ENCODE measurements at places on chromosomes 16 and 17.

- DNase-seq = no peak
These were observed 1.3 kb upstream of the BTBD17 start for GRCh38 chr17:74362810-74363498.

- no peak for DNase-seq
These were observed 20.8 kb upstream of the PIK3R5 start for GRCh38 chr17:8986295-8986694.

GRCh38 chr17:68257934-68258333 lies 10.1 kb downstream of the AMZ2 start:
- no peak for DNase-seq

- no peak for DNase-seq
These were observed 12.9 kb downstream of the MYL4 start for GRCh38 chr17:47222047-47222446.

- DNase-seq = no peak
These were observed at the start of gene HCRT for GRCh38 chr17:42184713-42185620. HCRT (minus strand) TSS chr17:42185452; CDS start chr17:42185365, 87 bp downstream.

GRCh38 chr16:84105301-84105815 lies 11.4 kb downstream of the MBTPS1 start:
- no peak for DNase-seq

- no peak for DNase-seq
These were observed 11.8 kb downstream of the SYT17 start for GRCh38 chr16:19179546-19180490.

GRCh38 chr17:17849845-17850373 lies 13.1 kb upstream of the SREBF1 start:
- DNase-seq = no peak

GRCh38 chr16:57627184-57627871 lies 1.1 kb upstream of the ADGRG1 start:
- no peak for DNase-seq

DNA sequence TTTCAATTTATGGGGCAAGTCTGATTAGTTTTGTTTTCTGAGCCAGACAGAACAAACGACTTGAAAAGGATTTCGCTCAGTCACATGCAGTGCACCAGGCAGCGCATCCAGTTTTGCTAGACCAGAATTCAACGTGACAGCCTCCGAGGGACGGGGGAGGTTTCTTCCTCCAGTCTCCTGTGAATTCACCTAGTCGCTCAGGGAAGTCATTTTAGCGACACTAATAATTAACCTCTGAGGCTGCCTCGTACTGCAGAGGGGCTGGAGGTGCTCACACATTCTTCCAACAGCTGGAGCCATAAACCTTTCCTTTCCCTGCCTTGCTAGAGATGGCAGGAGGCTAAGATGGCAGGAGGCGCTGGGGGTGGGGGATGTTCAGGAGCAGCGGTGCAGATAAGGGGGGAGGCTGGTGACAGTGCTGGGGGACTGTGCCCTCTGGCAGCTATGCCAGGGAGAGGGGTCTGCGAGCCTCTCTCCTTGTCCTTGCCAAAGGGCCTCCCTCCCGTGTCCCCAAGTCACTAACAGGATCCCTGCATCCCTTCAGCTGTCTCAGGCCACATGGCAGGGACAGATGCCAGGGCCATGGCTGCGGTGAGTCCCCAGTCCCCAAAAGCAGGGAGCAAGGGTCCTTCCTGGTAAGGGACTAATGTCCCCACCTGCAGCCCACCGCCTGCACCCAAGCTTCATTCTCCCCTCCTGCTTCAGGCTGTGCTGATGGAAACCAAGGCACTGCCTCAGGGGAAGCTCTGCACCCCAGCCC lies 24.0 kb downstream of the MXRA7 start:
- DNase-seq = no peak

GRCh38 chr17:44598329-44598728 lies 41.0 kb downstream of the FZD2 start:
- DNase-seq = no peak

- DNase-seq = no peak
These were observed 126.5 kb downstream of the ENGASE start for GRCh38 chr17:79201119-79201518.

GRCh38 chr17:58447039-58447975 lies 30.0 kb upstream of the RNF43 start:
- no peak for DNase-seq

DNA sequence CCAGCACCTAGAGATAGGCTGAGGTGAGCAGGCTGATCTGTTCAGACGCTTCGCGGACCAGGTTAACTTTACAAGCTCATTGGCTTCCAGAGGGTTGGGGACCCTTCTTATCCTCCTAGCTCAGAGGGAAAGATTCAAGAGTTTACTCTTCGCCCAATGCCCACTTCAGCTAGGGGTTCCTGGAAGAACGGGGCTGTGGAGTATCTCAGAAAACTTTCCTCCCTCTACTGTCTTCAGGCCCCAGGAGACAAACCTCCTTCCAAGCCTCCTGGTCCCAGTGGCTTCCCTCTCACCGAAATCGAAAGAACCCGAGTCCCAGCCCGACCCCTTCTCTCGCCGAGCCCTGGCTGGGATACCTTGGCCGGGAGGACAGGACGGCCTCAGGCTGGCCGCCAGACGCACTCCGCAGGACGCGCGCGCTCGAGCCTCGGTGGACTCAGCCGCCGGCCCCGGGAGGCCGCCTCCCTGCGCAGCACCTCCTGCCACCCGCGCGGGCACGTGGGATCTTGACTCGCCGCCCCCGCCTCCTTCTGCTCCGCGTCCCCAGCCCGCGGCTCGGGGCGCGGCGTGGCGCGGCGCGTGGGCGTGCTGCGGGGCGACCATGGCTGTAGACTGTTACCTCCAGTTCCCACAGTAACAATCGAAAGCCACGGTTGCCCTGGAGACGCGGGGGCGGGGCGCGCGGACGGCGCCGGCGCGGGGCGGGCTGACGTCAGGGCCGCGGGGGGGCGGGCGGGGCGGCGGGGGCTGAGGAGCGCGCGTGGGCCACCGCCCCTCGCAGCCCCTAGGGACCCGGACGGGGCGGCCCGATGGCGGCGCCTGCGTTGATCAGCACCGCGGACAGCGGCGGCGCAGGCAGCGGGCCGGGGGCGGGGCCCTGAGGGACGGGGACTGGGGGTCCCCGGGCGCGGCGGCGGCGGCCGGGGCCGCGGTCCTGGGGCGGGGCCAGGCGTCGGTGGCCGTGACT lies 5.3 kb upstream of the HIC1 start:
- peak; percentile 38 for DNase-seq

GRCh38 chr16:17306745-17307144 lies 164.0 kb downstream of the XYLT1 start:
- DNase-seq = no peak

- no peak for DNase-seq
These were observed 1.9 kb downstream of the DHX58 start for GRCh38 chr17:42110301-42111264.

DNA sequence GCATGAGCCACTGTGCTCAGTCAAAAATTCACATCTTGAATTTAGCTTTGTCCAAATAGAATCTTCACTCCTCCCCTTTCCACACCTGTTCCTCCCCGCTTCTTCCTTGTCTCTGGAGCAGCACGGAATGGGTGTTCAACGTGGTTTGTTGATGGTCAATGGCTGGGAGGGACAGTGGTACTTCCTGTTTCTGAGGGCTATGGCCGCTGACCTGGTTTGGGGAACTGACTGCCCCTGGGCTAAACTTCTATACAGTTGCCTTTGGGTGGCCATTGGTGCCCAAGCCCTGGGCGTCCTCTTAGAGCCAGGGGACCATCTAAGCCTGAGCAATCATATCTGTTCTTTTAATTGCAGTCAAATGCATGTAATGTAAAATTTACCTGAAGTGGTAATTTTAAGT lies 19.1 kb upstream of the WFIKKN2 start:
- DNase-seq = no peak

DNA sequence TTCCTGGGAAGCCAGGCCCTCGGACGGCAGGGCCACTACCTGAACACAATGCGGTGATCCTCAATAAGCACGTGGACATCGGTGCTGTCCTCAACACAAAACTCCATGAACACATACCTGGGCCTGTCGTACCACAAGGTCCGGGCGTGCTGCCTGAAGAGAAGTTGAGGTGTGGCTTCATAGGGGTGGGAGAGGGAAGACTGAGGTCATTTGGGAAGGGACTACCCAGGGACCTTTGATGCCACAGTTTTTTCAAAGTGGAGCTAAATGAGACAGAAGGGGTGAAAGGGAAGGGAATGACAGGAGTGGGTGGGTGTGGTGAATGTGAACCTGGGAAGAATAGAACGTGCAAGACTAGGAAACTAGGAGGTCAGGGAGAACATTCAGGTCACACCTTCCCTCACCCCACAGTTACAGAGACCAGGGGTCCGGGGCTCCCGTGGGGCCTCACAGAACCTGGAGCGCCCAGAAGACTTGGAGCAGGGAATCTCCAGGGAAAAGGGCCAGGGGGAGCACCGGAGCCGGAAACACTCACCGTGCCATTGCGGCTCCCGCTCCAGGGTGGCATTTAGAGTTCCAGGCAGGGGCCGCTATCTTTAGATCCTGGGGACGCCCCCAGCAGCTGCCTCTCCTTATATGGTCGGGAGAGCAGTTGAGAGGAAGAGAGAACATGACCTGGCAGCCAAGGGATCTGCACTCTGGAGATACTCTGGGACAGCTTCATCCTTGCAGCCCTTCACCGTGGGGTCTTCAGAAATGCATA lies at the start of gene PTGES3L:
Gene PTGES3L, minus strand, starts transcription at position 570 of the 763 bp plus-strand sequence. Its CDS starts 27 bp downstream, at position 543.
- DNase-seq = no peak

GRCh38 chr17:51770027-51770759 lies 388.3 kb downstream of the CA10 start:
- no peak for DNase-seq

DNA sequence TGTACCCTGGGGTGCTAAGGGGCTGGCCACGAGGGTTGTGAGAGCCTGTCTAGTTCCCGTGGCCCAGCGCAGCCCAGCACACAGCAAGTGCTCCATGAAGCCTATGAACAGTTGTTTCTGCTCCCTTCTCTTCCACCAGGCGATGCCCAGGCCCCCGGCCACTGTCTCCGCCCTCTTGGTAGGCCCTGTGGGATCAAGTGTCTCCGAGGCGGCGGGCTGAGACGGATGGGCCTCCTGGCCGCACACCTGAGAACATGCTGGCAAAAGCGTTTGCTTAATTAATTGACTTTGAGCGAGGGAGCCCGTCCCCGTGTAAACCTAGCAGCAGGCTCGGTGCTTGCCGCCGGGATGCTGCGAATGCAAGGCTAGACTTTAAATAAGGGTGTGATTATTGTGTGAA lies 129.7 kb upstream of the GSE1 start:
- no peak for DNase-seq

- no peak for DNase-seq
These were observed 2.6 kb downstream of the SLC16A6 start for GRCh38 chr17:68288375-68288774.

DNA sequence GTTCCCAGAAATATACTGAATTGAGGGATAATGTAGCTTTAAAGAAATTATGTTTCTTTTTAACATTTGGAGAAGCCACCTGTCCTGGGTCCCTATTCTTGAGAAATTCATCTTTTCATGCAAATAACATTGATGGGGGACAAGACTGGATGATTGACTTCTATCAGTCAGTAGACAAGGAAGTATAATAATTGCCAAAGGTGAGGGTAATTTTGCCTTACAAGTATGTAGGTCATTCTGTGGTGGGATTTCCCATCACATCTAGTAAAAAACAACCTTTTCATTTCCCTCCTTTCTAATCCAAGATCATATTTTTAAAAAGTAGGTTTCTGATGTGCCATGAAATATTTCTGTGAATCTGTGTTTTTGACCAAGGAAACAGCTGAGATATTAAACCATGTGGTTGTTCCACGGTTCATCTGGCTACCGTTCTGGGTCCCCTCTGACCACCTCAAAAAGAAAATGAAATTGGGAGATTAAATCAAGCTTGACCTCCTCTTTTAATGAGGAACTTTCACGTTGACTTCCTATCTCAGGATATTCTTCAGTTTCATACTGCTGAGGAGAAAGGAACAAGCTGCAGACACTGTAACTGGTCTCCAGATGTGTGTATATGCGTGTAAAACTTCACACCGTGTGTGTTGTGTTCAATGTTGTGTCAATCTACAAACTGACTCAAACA lies 138.6 kb downstream of the MAP2K6 start:
- DNase-seq = no peak

DNA sequence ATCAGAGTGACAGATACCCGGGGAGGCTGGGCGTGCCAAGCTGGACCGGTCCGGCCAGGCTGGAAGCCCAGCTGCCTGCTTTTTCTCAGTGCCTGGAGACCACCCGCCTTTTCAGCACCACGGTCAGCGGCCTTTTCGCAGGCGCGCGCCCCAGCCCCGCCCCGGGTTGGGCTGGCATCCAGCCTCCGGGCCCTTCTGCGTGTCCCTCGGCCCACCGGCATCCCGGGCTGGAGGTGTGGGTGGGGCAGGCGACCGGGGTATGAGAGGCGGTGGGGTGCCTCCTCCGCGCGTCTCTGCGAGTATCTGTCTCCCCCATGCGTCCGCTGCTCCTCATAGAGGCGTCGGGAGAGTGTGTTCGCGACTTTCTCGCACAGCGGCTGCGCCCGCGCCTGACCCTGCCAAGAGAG lies 102.5 kb downstream of the MRM1 start:
- no peak for DNase-seq

GRCh38 chr17:78981010-78981888 lies 1.5 kb upstream of the LGALS3BP start:
- no peak for DNase-seq

DNA sequence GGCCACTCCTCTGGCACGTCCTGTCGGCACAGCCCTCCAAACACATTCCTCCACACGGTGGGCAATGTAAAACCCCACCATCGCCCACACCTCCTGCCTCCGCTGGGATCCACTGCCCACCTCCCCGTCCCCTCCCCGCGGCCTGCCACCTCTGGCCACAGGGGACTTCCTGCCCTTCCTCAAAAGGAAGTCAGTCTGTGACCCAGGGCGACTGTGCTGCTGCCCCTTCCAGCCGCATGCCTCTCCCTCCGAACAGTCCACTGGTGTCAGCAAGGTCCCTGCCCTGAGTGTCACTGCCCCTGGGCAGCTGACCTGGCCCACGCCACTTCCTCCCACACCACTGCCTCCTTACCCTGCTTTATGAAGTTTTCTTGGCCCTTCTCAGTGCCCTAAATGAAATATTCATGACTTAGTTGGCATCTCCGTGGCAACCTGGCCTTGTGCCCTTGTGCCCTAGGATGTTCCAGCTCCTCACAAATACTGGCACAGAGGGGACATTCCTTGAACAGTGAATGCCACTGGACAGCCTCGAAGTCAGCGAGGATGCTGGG lies 2.0 kb downstream of the PLD6 start:
- DNase-seq = no peak

GRCh38 chr16:88380619-88381018 lies 2.1 kb upstream of the ZNF469 start:
- DNase-seq = no peak
